ENCODE measurements at places on chromosomes 11 and 22. TPM values are rescaled to one million over a fixed set of nuclear protein-coding genes. Genes with fewer than 3 reads are reported as not detected.

DNA sequence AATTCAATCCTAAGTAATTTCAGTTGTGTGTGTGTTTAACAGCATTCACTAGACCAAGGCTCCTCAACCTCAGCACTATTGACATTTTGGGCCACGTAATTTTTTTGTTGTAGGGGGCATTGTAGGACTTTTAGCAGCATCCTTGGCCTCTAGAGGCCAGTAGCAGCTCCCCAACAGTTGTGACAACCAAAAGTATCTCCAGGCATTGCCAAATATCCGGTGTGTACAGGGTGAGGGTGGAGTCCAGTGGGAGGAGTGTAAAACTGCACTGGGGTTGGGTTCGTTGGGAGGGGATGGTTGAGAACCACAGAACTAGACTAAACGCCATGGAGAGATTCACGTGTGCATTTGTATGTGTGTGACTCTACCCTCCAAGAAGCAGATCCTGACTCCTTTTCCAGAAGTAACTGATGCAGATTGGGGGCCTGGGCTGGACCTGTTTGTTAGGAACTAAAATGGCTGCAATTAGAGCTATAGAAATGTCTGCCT lies 5.9 kb upstream of the PHF21A start:
- peak; percentile 80 for DNase-seq

DNA sequence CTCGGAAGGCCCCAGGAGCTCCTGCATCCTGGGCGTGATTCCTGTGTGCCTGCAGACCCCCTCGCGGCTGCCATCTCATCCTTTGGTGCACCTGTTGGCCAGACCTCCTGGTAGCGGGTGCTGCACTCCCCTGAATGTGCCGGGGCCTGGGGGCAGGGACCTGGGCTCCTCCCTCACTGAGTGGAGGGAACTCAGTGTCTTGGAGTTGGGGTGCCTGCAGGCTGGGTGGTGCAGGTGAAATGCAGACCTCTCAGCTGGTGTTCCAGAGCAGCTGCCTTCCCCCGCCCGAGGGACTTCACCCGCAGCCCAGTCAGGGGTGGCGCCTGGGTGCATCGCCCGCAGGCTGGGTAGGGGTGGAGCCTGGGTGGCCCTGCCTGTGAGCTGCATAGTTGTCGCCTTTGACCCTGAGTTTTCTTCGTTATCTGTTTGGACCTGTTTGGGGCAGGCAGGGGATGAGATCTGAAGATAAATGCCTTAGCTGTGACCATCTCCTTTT lies 31.4 kb downstream of the LRP5 start:
- DNase-seq = no peak

DNA sequence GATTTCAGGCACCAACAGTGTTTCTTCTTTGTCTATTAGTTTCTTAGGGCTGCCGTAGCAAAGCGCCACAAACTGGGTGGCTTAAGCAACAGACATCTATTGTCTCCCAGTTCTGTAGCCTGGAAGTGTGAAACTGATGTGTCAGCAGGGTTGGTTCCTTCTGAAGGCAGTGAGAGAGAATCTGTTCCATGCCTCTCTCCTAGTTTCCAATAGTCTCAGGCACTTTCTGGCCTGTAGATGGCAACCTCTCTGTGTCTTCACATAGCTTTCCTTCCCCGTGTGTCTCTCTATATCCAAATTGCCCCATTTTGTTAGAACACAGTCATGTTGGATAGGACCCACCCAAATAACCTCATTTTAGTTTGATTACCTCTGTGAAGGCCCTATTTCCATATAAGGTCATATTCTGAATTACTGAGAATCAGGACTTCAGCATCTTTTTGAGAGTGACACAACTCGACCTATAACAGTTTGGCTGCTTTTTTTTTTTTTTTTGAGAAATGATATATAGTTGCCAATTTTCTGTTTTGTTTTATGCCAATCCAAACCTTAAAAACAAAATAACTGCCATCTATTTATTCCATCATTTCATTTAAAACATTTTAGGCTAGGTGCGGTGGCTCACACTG lies 108.2 kb downstream of the SLC36A4 start:
- DNase-seq = peak; percentile 72

DNA sequence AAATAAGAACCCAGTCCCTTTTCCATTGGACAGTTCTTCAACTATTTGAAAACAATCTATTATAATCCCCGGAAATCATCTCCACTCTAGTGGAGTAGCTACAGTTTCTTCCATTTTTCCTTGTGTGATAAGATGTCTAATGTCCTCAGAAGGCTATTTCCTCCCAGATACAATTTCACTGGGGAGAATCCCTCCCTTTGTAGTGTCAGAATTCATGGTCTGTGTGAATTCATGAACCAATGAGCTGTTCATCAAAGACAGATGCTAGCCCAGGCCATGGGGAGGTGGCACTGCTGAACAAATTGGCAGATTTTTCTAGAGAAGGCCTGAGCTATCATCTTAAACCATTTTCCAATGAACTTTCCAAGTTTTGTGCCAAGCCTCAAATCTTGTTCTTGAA lies 45.4 kb downstream of the MPPED2 start:
- no peak for DNase-seq

GRCh38 chr22:42994917-42995562 lies 19.9 kb downstream of the PACSIN2 start:
- DNase-seq = peak; percentile 49

GRCh38 chr22:27558658-27559371 lies 242.7 kb downstream of the MN1 start:
- no peak for DNase-seq

- DNase-seq = no peak
Measured at GRCh38 chr11:45337583-45338360, 51.6 kb upstream of the SYT13 start.

- no peak for DNase-seq
Measured at GRCh38 chr22:38828191-38828590, 15.6 kb downstream of the NPTXR start.

DNA sequence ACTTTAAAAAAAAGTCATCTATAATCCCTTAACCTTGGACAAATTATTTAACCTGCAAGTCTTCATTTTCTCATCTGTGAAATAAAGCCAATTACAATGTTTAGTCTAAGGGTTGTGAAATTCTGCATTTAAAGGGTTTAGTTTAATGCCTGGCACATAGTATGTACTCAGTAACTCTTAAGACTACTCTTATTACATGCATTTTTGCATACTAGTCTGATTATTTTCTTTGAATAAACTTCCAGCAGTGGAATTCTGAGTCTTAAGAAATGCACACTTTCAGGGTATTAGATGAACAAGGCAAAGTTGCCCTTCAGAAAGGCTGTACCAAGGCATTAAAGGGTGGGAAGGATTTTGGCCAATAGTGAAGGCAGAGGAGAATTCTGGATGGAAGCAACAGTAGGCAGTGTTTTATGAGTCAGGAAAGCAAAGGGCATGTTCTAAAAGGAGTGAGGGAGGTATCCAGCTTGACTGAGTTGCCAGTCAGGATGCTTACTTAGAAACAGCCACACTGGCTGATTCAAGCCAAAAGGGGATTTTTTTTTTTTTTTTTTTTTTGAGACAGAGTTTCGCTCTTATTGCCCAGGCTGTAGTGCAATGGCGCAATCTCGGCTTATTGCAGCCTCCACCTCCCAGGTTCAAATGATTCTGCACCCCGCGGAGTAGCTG lies 50.5 kb downstream of the SWAP70 start:
- DNase-seq = no peak

DNA sequence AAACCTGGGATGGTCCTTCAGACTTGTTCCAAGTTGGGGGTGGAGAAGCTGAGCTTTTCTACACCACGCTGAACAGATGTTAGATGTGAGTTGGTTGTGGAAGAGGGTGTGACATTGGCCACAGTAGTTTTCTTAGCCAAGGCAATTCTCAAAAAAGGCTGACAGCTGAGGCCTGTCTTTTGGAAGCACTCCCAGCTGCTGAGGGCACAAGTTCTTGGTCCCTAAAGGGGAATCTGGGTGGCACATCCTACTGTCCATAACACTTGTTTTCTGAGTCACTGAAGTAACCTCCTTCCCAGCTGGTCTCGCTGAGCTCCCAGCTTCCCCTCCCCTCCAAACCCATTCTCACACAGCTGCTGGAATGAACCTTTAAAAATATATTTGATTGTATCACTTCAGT lies 375.7 kb upstream of the KIRREL3 start:
- DNase-seq = no peak

- no peak for DNase-seq
Measured at GRCh38 chr22:45738206-45738605, 66.6 kb downstream of the ATXN10 start.

- no peak for DNase-seq
Measured at GRCh38 chr11:98227278-98227677, 793.5 kb upstream of the CNTN5 start.

GRCh38 chr22:46113910-46114517 lies 36.3 kb upstream of the PPARA start:
- DNase-seq = no peak

DNA sequence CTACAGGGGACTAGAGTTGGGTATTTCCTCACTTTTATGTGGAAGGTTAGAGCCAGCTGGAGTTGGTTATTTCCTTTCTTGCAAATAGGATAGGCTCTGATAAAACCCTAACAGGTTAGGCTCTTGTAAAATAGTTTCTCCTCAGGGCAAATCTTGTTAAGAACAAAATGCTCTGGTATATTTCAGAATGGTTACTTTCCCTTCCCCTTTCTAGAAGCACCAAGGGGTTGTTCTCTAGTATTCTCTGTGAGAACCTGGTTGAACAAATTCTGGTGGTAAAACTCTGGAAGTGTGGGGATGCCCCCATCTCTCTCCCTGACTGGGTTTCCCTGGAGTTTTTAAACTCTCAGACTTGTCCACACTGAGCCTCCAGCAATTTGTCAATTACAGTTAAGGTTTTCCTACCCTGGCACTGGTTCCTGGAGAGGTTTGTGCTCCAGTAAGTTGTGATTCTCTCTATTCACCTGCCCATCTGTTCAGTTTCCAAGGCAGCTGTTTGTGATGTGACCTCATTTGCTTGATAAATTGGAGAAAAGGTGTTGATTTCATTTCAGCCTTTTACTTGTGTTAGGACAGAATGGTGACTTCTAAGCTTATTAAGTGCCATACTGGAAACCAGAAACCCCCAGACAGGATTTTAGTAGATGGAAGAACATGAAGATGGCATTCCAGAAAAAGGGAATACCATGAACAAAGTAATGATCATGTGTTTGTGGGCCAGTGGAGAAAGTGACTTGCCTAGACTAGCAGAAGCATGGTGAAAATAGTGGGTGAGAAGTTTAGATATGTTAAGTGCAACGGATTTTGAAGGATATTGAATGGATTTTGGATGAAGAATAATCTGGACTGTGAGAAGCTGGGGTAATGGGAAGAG lies 64.6 kb downstream of the EXT2 start:
- no peak for DNase-seq

DNA sequence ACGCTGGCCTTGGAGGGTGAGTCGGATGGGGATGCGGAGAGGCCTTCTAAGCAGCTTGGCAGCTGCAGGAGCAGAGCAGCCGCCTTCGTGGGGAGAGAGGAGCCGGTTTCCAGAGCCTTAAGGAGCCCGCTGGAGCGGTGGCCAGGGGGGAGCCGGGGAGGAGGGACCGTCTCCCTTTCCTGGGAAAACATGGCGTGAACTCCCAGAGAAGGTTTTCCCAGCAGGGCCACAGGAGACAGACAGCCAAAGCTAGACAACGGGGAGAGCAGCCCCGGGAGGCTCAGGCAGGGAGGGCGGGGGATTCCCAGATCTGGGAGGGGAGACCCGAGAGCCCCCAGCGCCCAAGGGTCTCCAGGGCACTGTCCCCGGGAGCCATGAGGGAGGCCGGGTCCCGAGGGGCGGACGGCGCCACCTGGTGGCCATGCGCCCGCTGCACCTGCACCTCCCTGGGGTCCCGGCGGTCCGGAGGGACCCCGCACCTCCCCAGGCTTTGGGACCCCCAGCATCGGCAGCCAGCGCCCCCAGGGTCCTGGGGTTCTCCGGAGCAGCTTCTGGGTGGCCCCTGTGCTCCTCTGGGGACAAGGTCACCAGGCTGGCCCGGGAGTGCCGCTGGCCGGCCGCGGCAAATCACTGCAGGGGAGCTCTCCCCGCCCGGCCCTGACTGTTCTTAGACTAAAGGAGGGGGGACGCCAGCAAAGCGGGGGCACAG lies 2.4 kb upstream of the SYT8 start:
- DNase-seq = peak; percentile 15

DNA sequence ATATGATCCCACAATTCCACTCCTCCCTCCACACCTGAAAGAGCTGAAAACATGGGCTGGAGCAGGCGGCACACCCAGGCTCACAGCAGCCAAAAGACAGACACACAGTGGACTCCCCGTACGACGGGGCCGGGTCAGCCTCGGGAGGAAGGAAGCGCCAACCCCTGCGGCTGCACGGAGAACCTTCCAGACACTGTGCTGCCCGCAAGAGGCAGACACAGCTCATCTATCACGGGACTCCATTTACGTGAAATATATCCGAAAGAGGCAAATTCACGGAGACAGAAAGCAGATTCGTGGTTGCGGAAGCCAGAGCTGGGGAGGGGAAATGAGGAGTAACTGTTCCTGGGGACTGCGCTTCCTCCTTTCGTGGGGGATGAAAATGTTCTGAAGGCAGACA lies 165.0 kb downstream of the BRD1 start:
- DNase-seq = no peak

GRCh38 chr11:45285930-45286632 lies at the start of gene SYT13:
Gene SYT13, minus strand, starts transcription at chr11:45286341. Its CDS starts 134 bp downstream, at chr11:45286207.
- DNase-seq = no peak

GRCh38 chr11:104089481-104089880 lies 53.0 kb downstream of the DDI1 start:
- no peak for DNase-seq

DNA sequence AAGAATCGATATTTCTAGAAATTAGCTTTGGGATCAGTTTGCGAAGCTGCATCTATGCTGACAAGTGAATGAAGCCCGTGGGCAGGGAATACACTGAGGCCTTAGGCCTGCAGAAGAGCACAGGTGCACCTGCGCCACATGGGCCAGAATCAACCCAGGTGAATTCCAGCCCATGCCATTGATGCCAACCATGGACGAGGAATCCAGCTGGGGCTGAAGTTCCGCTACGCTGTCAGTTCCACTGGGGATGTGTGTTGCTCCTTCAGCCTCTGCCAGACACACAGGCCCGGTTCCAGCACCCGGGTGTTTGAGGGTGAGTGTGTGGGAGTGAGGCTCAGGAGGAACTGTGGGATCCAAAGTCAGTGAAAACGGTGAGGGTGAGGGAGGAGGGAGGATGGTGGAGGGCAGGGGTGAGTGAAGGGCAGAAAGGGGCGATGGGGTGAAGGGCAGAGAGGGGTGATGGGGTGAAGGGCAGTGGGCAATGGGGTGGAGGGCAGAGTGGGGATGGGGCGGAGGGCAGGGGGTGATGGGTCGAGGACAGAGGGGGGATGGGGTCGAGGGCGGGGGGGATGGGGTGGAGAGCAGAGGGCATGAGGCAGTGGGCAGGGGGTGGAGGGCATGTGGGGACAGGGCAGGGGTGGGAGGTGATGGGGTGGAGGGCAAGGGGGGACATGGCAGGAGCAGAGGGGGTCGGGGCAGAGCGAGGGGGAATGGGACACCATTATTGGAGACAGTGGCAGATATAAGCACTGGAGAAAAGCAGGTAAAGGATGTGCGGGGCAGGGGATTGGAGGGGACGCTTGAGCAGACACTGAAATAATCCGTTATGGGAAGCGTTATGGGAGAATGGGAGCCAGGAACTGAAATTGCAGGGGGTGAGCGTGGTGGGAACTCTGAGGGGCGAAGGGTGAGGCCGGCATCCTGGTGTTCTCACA lies 931.6 kb downstream of the BRD1 start:
- DNase-seq = no peak

- no peak for DNase-seq
Measured at GRCh38 chr22:29341056-29341848, 25.8 kb upstream of the RASL10A start.

The CNGA4 gene
- total RNA-seq = not detected

The TPCN2 gene
- 4.6 TPM for total RNA-seq

The OR52I1 gene
- not detected for total RNA-seq

The ZNF214 gene
- 1.4 TPM for total RNA-seq

The ARHGAP8 gene
- total RNA-seq = 0.35 TPM

The MRGPRX4 gene
- total RNA-seq = not detected

The CD3G gene
- total RNA-seq = not detected

The CHRM1 gene
- total RNA-seq = not detected

The SPI1 gene
- not detected for total RNA-seq

Data from NCI-H460 (cell line).